ENCODE measurements at places on chromosomes 13 and 19. TPM values are rescaled to one million over a fixed set of nuclear protein-coding genes. Genes with fewer than 3 reads are reported as not detected.

Gene GRK1
- not detected for total RNA-seq

Gene RAB3A
- total RNA-seq: 1.9 TPM

Gene ANGPTL8
- total RNA-seq: not detected

Gene RNF17
- not detected for total RNA-seq

Gene VSTM1
- total RNA-seq: not detected

GRCh38 chr13:95679722-95680121 lies 2.8 kb downstream of the DNAJC3 start:
- DNase-seq: no peak

- DNase-seq: no peak
These were observed 45.9 kb downstream of the SLC15A1 start for GRCh38 chr13:98706446-98707110.

DNA sequence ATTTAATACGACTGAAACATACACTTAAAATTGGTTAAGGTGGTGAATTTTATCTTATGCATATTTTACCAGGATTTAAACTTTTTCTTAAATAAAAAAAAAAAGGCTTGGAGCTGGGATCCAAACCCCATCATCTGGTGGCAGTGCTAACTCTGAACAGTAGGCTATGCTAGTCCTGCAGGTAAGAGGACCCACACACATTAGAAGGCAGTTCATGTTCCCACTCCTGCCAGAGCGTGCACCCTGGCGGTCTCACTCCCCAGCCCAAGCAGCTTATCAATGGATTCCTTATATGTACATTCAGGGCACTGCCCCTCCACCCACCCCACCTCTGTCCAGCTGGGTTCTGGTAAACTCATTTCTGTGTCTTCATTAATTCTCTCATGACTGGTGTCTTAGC lies 31.3 kb upstream of the CEBPA start:
- DNase-seq: no peak

DNA sequence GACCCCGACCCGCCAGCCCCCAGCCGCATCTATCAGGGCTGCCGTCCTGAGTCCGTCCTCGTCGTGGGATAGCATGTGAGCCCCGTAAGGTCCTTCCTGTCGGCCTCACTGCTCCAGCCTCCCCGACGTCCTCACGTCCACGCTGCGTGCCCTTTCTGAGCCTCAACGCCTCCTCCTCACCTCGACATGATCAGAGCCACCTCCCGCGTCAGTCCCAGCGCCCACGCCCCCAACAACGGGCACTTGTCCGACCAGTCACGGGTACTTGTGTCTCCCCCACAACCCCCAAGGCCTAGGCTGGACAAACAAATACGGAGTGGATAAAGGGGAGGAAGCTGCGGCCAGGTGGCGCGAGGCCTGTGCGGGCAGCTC lies 665 bp downstream of the ZNF497 start:
- DNase-seq: no peak

DNA sequence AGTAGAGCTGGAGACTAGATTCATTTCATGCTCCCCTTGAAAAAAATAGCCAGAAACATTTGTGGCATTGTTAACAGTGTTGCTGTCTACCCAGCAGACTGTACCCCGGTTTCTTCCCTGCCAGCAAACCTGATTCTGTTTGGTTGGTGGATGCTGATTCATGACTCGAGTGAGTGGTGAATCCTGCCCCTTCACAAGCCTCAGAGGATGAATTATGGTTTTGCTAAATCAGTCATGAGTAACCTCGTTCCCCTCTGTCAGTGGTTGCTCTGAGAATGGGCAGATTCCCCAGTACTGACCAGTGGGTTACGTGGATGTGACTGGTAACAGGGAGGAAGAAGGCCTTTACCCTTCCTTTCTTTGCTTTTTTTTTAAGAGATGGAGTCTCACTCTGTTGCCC lies 10.1 kb downstream of the NLRP12 start:
- no peak for DNase-seq

- no peak for DNase-seq
These were observed 1863.5 kb upstream of the PCDH20 start for GRCh38 chr13:63279136-63279535.

Measured in thoracic aorta (tissue), 2 donors.